Hematopoietic multipotent progenitor cell treated with erythropoietin and hydrocortisone succinate and interleukin-3 and kit ligand, for 15 days (in vitro differentiated cells): ENCODE measurements at places on chromosomes 13 and 19.
A peak's percentile ranks its signal among the peaks of the same experiment; 100 is the strongest.

DNA sequence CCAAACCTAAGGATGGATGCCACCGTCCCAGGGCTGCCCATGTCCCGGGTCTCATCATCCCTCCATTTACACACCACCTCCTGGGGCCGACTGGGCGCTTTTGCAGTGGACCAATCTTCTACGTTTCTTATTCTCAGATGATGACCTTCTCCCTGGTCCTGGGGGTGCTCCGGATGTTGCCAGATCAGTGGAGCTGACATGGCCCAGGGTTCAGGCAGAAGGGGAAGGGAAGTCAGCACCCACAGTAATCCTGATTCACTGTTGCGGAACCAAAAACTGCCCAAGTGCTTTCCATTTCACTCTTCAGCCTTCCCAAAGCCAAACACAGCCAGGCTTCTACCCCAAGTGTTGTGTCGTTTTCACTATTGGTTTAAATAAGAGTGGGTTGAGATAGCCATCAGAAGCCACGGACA, 29.8 kb downstream of the RAB20 start:
- DNase-seq = no peak

DNA sequence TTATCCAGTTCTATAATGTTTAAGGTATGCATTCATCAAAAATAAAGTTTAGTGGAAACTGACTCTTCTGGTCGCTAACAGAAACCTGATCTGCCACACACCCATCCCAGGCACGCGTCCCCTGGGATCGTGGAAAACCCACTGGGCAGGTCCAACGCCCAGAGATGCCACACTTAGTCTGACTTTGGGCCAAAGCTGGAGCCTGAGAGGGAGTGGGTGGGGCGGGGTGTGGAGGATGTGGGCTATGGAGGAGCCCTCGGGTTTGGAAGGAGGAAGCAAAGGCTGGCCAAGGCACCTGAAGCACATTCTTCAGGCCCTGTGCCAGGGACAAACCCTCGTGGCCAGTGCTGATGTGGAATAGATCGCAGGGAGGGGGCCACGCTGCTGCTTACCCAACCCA, 2.5 kb downstream of the IGFL1 start:
- DNase-seq = no peak

DNA sequence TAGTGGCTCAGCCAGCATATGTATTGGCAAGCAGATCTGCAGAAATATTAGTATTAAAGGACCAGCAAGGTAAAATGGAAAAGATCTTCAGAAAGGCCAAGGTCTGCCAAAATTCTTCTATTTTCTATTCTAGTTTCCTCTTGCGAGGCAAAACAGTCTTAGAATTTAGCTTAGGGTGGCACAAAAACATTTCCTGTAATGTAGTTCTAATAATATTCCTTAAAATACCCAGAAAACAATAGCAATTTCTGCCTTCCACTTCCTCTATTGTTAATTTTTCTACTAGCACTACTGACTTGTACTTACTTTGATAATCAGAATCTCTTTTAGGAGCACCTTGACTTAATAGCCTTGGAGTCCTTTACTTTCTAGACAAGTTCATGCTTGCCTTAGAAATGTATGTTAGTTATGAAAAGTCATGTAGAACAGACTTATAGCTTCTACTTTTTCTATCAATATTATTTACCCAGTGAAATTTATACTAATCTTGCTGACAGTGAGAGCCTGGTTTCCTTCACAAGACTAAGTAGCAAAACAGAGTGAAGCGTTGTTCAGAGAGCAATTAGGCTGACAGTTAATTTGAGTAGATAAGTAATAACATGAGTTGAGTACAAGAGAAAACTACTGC, 23.9 kb upstream of the LPAR6 start:
- no peak for DNase-seq

DNA sequence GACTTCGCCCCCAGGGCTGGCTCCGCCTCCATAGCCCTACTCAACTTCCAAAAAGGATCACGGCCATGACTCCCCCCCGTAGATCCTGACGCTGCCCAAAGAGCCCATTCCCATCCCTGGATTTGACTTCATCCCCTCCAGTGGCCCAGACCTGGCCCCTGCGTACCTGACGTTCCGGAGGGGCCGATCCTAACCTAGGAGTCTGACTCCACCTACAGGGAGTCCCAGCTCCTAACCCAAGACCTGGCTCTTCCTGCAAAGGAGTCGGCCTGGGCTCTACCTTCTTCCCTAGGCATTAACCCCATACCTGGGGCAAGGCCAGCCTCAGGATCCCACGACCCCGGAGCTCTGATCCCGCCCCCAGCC, 10.8 kb downstream of the STAP2 start:
- DNase-seq = no peak

DNA sequence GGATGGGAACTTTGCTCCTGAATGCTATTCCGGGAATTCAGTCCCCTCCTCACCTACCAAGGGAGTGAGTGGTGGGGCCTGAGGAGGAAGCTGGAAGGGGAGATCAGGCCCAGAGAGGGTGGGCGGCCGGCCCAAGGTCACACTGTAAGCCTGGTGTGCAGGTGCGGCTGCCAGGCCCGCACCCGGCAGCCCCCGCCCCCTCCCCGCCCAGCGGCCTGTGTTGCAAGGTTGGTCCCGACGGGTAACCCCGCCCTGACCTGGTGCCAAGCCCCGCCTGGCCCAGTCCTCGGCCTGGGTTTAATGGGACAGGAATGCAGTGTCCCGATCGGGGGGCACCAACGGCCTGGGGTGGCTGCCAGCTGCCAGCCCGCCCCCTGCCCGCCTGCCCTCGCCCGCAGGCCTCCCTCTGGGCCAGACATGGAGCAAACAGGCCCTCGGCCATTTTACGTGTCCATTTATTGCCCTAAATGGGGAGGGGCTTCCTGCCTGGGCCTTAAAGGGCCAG, 5.5 kb downstream of the ZBTB7A start:
- DNase-seq = peak; percentile 31

- DNase-seq = no peak
Observed at GRCh38 chr19:40599902-40600569, 1.1 kb upstream of the LTBP4 start.

DNA sequence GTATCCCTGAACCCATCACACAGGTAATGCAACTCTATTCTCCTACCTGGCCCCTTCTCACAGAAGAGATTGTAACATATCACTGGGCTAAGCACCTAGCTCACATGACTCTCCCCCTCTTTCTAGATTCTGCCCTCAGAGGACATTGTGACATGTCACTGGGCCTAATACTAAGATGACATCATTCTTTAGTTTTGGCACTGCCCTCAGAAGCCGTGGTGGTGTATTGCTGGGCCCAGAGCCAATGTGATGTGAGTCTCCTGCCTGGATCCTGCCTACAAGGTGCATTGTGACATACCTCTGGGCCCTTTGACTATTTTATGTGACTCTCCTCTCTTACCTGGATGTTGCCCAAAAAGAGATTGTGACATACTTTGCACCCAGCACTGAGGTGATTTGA, 21.4 kb upstream of the ZNF730 start:
- no peak for DNase-seq

DNA sequence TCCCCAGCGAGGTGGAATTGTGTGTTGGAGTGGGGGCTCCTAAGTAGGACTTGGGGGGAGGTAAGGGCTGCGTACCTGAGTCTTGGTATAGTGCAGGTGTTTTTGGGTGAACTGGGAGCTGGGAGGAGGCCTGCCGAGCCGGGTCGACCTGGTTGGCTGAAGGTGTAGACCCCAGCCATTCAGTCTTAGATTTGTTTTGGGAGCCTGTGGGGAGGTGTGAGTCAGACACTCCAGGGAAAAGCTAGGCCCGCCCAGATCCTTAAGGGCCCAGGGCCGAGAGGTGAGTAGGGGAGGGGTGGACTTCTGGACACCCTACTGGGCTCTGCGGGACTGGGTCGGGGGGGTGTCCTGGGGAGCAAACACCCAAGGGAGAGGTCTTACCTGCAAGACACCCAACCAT, 935 bp downstream of the CRB3 start:
- no peak for DNase-seq

- no peak for DNase-seq
Observed at GRCh38 chr19:50005428-50005827, 19.7 kb downstream of the VRK3 start.

DNA sequence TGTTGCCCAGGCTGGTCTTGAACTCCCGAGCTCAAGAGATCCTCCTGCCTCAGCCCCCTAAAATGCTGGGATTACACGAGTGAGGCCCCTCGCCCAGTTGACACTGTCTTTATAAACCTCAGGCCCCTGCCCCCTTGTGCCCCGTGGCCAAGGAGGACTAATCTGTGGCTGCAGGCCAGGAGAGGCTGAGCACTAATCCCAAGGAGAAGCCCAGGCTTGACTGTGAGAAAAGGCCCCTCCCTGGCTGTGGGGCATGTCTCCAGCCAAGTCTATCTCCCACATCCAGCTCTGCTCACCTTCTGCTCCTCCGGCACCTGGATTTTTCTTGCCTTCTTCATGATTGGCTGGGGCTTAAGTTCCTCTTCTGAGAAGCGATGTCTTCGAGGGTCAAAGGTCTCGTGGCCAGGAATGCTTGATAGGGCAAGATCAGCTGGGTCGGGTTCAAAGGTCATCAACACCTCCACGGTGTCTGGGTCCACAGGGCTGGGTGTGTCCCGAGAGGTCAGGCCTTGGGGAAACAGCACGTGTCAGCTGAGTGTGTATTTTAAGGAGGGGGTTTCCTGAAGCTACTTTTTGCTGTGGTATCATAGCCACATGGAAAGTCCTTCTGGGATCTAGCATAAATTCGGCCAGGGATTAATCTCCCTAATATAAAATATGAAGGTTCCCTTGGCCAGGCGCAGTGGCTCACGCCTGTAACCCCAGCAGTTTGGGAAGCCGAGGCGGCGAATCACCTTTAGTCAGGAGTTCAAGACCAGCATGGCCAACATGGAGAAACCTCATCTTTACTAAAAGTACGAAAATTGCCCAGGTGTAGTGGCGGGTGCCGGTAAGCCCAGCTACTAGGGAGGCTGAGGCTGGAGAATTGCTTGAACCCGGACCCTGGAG, 3.8 kb downstream of the DBP start:
- DNase-seq = peak; percentile 21

- no peak for DNase-seq
Observed at GRCh38 chr13:107867701-107868661, 347.4 kb downstream of the LIG4 start.

DNA sequence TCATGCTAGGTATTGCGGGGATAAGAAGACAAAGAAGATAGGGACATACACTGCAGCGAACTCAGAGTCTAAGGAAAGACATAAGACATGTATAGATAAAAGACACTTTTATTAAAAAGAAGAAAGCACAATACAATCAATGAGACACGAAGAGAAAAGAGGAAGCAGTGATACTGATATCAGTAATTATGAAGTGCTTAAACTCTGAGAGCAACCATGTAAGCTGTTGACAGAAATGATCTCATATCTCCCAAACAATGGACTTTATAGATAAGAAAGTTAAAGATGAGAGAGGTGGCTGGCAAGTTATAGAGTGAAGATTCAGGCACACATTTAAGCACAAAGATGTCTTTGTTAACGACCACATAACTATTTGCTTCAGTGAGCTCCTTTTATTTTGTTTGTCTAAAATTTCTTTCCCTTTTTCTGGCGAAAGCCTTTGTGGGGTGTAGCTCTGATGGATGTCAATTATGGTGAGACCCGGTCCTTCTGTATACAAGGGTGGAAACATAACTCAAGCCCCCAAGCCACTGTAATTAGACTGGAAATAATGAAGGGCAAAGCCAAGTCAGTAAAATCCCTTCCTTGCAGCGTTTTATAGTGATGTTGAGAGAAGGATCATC, 818.0 kb upstream of the SLC10A2 start:
- DNase-seq = no peak

DNA sequence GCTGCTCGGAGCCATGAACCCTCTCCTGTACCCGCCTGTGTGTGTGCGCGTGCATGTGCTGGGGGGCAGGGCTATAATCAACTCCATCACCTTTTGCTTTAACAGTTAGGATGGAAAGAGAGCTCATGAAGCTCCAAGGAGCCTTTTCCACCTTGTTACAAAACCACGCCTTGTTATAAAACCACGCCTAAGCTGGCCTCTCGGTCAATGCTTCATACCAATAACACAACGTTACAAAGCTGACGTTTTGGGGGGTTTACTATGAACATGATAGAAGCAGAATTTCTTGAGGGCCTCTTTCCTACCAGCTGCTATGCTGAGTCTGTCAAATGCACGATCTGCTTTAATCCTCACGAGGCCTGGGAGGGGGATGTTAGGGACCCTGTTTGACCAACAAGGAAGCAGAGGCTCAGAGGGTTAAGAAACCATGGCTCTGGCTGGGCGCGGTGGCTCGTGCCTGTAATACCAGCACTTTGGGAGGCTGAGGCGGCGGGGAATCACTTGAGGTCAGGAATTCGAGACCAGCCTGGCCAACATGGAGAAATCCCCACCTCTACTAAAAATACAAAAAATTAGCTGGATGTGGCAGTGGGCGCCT, 11.9 kb downstream of the CAPS start:
- no peak for DNase-seq

DNA sequence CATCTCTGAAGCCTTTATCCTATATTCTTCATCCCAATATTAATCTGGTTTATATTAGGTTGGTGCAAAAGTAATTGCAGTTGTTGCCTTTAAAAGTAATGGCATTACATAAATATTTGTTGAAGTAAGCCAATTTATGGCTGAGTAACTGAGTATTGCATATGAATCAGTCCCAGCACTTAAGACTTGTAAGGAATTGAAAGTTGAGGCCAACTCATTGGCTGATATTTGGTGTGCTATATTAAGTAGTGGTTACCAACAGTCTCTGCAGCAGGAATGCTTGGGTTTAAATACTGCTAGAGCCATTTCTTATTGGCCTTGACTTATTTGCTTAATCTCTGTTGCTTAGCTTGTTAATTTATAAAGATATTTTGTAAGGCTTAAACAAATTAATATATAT, 460.7 kb downstream of the GPC6 start:
- DNase-seq = no peak

- DNase-seq = no peak
Observed at GRCh38 chr19:289651-290371, 1.4 kb downstream of the PLPP2 start.

- DNase-seq = no peak
Observed at GRCh38 chr19:50002386-50002960, 22.7 kb downstream of the VRK3 start.

- no peak for DNase-seq
Observed at GRCh38 chr19:5587071-5587455, 19.3 kb upstream of the TINCR start.

GRCh38 chr19:34345947-34346351, 19.0 kb upstream of the GPI start:
- peak; percentile 70 for DNase-seq

DNA sequence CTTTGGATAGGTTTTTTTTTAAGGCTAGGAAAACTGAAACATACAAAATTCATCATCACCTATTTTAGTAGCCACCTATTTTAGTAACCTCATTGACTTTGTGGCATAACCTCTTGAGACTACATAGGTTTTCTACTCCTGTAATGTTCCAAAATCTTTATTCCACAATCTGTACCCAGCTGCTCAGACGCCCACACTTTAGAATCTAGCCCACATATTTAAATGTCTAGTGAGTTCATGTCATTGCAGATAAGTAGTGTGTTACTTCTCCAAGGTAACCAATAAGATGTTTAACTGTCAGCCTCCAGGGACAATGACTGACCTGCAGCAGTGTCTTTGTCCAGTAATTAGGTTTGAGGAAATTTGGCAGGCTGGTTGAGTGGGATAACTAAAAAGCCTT, 330.2 kb downstream of the MZT1 start:
- DNase-seq = no peak
